ENCODE measurements at places on chromosomes 5 and 9.

GRCh38 chr9:237141-237857, 22.6 kb downstream of the DOCK8 start:
- DNase-seq = no peak

DNA sequence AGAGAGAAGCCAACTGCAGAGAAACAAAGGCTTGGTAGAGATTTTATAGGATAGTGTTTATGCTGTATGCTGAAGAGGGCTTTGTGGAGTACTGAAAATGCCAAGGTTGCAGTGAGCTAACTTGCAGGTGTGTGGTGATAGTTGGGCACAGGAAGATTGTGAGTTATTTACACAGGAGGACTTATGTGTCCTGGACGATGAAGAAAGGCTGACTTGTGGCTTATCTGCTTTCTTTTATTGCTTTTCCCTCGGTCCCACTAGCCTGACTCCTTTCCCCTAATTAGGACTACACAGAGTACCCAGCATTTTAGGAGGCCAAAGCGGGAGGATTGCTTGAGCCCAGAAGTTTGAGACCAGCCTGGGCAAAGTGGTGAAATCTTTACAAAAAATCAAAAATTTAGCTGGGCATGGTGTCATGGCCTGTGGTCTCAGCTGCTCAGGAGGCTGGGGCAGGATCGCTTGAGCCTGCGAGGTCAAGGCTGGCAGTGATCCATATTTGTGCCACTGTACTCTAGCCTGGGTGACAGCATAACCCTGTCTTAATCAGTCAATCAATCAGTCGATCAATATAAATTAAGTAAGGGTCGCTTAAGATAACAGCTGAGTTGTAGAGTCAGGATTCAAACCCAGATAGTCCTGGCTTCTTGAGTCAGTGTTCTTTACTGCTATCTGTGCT, 61.9 kb downstream of the UBE2R2 start:
- no peak for DNase-seq

DNA sequence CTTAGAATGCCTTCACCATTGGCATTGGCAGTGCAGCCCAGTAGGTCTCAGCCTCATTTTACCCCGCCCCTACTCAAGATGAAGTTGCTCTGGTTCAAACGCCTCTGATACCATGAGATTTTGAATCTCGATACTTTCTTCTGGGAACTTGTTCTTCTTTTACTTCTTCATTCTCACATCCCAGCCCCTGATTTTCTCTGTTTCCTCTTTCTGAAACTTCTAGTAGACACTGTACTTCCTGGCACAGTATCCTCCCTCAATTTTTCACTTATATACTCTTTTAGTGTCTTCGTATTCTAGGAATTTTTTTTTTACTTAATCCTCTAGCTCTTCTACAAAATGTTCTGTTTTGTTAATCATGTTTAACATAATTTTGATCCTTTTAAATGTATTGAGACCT, 13.1 kb upstream of the ZNF79 start:
- DNase-seq = no peak

GRCh38 chr5:149895416-149896345, 48.9 kb downstream of the PDE6A start:
- no peak for DNase-seq

DNA sequence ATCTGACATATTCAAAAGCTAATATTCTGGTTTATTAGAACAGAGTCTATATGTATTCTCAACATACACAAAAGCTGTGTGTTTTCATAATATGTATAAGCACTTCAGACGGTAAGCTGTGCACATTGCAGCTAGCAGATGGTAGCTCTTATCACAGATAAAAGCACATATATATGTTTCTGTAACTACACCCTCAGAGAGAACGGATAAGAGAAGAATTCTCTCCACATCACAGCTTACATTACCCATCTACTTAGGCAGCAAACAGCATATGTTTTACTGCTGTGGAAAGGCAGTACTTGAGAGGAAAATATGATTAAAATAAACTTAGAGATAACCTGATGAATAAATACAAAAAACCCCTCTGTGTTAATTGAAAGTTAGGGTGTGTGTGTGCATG, 450.9 kb upstream of the ZNF608 start:
- DNase-seq = no peak

DNA sequence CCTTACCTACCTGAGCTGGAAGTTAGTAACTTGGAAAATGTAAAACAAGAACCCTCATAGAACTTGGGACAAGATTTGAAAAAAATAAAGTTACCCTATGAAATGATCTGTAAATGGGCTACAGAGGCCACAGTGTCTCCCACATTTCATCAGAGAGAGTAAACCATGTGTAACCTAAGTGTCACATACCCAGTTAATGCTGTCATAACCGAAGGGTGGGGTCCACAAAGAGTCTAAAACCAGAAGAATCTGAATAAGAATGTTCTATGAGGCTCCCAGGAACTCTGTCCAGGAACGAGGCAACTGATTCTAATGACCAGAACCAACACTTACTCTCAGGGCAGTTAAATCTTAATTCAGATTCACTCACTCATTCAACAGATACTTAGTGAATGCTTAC, 1.0 kb upstream of the FAM13B start:
- DNase-seq = peak; percentile 95

DNA sequence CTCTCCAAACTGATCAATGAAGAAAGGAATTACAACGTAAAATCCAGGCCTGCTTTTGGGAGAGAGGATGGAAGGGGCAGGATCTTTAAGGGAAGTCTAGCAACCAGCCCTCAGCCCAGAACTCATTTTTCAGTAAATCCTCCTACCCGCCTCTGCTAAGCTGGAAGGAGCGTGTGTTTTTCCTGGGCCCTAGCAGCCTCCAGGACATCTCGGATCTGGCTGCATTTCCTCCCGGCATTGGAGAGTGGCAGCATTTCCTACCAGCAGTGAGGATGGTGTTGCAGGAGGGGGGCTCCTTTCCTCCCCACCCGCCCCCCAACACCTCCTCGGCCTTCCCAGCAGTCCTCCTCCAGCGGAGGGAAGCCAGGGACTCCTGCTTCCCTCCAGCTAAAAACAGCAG, 54.5 kb downstream of the DCP2 start:
- DNase-seq = no peak

DNA sequence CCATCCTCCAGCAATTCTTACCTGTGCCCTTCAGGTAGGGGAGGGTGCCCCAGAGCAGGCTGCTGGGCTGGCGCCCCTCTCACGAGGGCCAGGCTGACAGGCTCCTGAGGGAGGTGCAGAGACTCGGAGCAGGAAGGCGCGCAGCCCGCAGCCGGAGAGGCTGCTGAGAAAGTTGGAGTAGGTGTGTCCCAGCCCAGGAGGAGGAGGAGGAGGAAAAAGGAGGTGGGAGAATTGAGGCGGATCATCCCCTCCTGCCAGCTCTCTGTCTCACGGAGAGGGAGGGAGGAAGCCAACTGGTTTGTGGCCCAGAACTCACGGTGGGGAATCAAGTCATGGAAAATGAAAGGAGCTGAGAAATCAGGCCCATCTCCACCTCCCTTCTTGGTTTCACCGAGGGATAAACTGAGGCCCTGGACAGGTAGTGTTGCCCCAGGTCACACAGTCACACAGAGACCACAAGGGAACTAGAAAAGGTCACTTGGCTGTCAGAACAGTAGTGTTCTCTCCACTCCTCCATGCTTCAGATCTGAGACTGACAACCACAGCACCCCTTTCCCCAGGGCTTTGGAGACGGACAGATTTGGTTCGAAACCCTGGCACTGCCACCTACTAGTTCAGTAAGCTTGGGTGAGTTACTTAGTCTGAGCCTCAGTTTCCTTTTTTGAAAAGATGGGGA, at the start of gene FAT2:
Gene FAT2, minus strand, starts transcription at position 188 of the 676 bp plus-strand sequence. CDS start 22,400 bp downstream, outside the sequence.
- DNase-seq = no peak

DNA sequence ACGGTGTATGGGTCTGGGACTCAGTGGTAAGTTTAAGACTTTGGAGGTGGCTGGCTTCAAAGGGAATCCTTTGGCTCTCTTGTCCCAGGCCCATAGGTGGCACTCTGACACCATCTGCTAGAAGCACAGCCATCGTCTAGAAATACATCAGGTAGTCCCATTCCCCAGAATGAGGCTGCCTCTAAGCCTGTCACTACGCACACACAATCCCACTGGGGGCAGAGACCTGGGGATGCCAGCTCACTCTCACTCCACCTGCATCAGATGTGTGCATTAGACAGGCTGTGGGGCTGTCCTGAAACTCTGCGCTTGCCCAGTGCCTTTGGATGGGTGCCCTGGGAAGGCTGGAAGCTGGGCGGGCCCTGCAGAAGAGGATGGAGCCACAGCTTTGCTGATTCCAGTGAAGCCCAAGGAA, 127.5 kb upstream of the PANK3 start:
- DNase-seq = peak; percentile 41

DNA sequence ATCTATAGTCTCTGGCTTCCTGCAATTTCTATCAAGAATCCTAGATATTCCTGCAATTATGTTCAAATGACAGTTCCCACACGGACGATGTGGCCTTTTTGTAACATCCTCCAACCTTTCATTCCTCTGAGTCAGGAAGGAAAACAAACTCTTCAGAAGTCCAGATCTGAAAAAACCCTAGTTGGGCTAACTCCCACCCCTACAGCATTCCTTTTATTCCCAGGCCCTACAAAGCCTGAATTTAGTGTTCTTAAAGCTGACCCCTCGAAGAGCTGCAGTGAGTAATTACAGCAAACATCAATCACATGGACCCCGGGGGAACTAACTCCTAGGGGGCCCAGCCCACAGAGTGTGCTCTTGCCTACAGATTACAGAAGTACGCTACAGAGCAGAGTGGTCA, 99.7 kb downstream of the SERINC5 start:
- no peak for DNase-seq

DNA sequence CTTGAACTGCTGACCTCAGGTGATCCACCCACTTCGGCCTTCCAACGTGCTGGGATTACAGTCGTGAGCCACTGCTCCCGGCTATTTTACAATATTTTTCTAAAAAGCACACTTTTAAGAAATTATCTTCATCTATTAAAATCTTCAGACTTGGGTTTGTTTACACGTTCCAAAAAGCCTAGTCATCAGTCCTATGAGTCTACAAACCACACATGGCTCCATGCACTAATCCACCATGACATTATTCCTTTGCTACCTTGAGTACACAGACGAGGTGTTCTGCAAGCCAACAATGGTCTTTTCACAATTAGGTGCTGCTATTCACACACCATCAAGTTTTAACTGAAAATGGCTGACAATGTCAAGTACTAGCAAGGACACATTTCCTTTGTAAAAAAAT, 41.0 kb downstream of the TRPM6 start:
- DNase-seq = no peak

DNA sequence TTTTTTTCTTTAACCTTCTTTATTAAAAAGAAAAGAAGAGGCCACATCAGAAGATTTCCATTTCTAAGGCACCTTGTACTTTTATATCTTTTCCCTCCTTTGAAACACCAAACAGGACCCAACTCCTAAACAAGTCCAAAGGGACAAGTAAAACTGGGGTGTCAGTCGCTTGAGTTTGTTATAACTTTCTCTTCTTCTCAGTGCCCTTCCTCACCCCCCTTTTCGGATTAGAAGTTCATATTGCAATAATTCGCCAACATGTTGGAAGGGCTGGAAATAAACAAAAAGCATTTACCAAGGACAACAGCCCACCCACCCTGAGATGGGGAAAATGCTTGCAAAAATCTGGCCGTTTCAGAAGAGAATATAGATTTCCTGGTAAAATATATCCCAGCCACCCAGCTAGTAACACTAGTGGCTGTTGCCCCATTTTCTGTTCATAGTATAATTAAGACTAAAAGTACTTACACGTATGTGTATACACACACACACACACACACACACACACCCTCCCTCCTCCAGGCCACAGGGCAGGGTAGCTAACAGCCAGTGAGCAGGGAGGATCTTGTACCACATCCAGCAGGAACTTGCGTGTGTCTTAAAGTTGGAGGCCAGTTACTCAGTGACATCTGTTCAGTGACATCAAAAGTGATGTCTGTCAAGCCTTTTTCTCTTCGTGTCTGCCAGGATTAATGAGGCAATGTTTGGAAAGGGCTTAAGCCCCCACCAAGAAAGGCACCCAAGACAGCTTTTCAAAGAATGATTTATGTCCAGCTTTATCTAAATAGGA, 149.1 kb upstream of the KLF4 start:
- DNase-seq = peak; percentile 82

GRCh38 chr5:156326718-156327259, at the start of gene SGCD:
Gene SGCD (plus strand): TSS chr5:156327164.
- no peak for DNase-seq

- DNase-seq = no peak
These were observed 15.4 kb upstream of the UBAP1 start for GRCh38 chr9:34163434-34163833.

DNA sequence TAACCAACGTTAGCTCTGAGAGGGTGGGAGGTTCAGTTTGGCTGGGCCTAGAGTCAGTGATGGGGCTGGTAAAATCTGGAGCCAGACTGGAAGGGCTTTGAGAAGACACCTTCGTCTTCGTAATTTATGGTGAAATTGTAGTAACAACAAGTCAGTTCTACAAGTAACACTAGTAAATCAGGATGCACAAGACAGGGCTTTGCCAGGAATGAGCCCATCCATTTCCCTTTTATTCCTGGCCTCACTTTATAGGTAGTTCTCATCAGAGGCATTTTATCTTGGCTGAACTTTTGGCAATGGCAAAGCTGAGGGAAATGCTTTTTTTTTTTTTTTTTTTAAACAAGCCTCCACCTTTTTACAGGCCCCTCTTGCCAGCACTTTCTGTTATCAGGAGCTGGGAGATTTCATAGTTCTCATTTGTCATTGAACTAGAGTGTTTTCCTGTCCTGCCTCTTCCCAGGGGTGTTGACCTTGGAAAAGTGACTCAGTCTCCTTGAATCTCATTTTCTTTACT, 110.5 kb upstream of the KLF4 start:
- DNase-seq = no peak

- no peak for DNase-seq
These were observed 157.2 kb upstream of the ISL1 start for GRCh38 chr5:51225789-51226742.

- no peak for DNase-seq
These were observed 82.8 kb upstream of the TAS2R1 start for GRCh38 chr5:9712911-9713310.

DNA sequence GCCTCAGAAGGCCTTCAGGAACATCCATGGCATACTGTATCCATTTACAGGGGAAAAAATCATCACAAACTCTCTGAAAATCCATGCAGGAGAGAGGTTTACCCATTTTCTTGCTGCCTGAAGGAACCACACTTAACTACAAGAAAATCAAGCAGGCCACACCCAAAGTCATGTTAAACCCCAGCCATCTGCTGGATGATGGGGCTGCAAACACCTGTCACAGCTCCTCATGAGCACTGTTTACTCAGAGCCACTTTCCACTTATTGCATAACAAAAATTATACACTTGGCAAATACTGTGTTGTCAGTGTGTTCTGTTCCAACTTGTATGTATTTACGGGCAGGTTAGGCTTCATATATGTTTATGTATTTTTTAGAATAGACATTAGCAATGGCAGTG, 35.8 kb downstream of the PPIC start:
- no peak for DNase-seq

- no peak for DNase-seq
These were observed 212.1 kb downstream of the SLF1 start for GRCh38 chr5:94830520-94830919.
